ENCODE measurements at places on chromosomes 5 and 9.
A peak's percentile ranks its signal among the peaks of the same experiment; 100 is the strongest.

DNA sequence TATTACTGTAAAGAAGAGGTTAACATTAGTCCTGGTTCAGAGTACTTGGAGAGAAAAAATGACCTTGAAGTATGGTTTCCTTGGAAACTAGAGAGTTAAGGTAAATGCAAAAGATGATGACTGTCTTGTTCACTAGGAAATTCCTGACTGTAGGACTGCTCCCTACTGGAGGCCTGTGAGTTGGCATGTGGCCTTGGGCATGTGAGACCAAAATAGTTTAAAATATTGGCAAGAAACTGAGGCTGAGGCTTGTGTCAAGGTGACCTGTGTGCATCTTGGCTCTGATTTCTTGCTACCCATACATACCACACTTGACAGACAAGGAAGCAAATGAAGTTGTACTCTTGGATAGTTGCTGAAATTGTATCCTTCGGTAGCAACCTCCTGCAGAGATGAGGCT lies 96.5 kb downstream of the TARS1 start:
- DNase-seq, result no peak

DNA sequence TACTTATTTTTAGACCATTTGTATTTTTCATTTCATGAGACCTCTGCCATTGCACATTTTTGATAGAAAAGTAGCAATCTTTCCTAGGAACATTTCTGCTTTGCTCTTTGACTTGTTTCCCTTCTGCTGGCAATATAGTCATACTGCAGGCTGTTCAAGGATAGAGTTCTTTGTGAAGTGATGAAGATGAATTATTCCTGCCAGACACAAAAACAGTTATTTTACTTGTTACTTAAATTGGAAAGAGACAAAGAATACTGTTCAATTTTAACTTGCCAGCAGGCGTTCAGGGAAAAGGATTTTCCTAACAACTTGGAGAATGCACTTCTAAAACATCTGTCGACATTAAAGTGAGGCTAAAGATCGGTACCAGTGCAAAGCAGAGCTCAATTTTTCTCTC lies 251.7 kb upstream of the ACTBL2 start:
- DNase-seq, result no peak

DNA sequence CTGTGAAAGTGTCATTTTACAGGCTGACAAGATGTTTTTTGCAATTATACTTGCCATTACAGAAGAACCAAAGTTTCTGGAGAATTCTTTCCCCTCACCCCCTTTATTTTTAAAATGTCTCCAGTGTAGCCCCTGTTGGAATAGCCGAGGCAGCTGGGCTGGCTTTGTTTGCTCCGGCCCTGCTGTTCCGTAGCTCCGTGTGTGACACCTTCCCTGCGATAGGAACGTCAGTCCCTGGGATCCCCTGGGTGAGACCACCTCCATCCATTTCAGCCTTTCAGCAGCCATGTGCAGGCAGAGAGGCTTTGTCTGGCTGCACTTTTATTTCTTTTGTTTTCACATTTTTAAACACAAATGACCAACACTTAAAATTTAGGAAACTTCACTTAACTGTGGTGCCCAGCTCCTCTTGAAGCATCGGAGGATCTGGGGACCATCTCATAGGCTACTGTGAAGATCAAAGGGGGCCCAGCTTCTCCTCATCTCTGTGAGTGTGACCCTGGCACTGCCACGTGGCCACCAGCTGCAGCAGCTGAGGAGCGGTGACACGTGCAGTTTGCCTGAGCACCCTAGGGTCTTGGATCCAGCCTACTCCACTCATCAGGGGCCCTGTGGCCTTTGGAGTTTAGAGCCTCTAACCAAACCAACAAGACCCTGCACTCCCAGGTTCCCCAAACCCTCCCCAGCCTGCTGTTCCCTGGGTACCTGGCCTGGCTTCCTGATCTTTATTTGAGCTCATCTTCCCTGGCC lies 125.7 kb upstream of the RAPGEF1 start:
- DNase-seq, result no peak

- DNase-seq, result no peak
These were observed 22.6 kb downstream of the PTGS1 start for GRCh38 chr9:122393284-122393983.

DNA sequence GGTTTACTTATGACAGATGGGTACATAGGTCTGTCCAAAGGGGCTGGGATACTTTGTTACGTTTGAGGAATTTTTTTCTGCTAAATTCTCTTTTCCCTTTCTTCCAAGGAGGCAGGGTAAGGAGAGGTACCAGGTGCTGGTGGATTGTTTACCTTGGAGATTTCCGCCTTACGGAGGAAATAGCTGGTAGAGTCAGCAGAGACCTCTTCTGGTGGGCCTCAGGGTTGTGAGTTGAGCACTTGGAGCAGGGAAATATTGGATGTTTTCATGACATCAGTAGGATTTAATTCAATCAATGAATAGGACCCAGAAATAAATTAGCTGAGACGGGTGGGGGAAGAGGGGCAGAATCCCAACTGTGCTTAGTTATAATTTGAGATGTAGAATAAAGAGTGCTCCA lies 60.0 kb upstream of the TAF11L2 start:
- no peak for DNase-seq

- no peak for DNase-seq
These were observed 15.6 kb downstream of the PRDM6 start for GRCh38 chr5:123104607-123105006.

- no peak for DNase-seq
These were observed 283.1 kb downstream of the KCTD16 start for GRCh38 chr5:144453753-144454152.

DNA sequence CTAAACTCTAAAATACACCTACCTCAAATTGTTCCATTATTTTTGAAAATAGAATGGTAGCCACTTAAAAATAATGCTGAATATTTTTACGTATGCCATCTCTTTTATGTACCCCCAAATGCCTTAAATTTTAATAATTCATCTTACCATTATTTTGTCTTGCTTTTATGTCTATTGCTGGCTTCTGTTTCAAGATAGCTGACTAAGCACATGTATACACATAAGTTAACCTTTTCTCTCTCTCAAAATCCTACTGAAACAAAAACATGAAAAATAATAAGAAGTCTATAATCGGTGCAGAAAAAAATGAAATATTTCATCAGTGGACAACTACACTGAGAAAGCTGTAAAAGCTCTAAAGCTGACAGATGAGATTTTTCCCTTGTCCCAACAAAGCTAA lies 652.0 kb upstream of the ZNF608 start:
- no peak for DNase-seq

DNA sequence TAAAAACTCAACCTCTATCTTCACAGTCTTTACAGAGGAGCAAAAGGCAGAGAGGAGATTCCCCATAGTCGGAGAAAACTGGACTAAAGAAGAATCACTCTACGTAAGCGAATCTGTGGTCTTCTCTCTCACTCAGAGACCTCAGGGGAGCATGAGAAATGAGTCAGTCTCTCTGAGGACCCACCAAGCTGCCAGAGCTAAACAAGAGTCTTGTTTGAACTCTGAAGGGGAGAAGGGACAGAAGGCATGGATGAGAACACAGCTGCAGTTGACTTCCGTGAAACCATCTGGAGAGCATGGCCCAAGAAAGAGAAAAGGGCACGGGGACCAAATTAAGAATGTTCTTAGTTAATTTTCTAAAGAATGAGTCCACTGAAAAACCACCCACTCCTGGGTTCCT lies 12.8 kb upstream of the MAN2A1 start:
- no peak for DNase-seq

GRCh38 chr5:137752905-137753690 lies 1.1 kb downstream of the HNRNPA0 start:
- peak; percentile 76 for DNase-seq

DNA sequence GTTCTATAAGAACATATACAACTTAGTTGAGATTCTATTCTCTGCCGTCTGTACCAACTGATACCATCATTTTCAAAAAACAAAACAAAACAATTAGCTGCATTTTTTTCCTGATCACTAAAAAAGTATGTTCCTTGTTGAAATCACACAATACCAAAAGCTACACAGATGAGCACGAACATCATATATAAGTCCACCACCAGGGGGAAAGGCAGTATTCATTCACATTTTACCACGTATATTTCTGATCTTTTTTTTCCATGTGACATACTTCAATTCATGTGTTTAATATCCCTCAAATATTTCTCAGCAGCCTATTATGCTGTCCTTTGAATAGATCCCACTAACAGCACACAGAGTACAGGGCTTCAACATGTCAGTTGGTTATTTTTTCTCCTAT lies 40.6 kb downstream of the IRX2 start:
- no peak for DNase-seq

DNA sequence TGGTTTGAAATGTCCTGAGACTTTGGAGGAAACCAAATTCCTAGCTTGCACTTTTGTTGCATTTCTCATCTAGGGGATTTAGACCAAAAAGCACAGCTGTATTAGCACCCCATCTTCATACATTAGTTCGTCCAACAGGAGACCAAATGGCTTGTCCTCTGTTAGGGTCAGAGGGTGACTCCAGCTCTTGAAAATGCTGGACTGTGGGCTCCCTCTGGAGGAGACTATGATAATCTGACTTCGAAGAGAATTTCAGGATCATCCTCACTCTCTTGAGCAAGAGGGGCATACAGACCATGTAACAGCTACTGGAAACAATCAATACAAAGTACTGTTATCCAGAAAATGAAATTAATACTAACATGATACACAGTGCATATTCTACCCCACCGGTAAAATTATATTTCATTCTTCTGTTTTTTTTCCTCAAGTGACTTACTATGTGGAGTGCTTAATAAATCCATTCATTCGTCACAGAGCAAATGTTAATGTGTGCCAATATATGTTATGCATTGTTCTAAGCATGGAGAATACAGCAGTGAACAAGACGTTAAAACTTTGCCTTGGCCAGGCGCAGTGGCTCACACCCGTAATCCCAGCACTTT lies 63.7 kb upstream of the PPP2CA start:
- no peak for DNase-seq

- no peak for DNase-seq
These were observed 183.0 kb upstream of the EFNA5 start for GRCh38 chr5:107853696-107854095.

- DNase-seq, result no peak
These were observed 11.2 kb upstream of the CCDC152 start for GRCh38 chr5:42745426-42745825.

- DNase-seq, result no peak
These were observed 23.4 kb downstream of the CDK20 start for GRCh38 chr9:87950765-87951488.

DNA sequence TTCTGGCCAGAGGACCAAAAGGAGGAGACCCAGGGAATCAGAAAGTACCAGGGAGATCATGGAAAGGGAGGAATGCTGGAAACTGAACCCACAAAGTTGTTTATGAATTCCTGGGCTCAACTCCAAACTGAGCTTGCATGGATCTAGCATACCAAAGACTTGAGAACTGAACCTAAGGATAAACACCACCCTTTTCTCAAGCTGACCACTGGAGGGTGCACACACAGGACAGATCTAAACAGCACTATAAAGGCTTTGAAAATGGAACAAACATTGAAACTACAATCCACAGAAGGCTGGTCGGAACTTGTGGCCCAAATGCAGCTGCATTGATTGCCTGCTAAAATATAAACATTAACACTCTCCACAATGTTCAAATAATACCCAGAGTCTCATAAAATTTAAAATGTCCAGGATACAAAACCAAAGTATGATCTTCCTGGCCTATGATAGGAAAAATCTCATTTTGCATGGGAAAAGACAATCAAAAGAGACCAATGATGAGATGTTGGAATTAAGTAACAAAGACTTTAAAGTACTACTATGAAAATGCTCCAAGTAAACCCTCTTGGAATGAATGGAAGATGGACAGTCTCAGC lies 15.6 kb upstream of the IRF1 start:
- DNase-seq, result no peak

GRCh38 chr9:102398205-102398604 lies 596.9 kb upstream of the CYLC2 start:
- no peak for DNase-seq

- no peak for DNase-seq
These were observed 182.6 kb upstream of the TBCA start for GRCh38 chr5:77958642-77959330.

GRCh38 chr5:61744690-61745619 lies 412.9 kb downstream of the ZSWIM6 start:
- DNase-seq, result no peak

DNA sequence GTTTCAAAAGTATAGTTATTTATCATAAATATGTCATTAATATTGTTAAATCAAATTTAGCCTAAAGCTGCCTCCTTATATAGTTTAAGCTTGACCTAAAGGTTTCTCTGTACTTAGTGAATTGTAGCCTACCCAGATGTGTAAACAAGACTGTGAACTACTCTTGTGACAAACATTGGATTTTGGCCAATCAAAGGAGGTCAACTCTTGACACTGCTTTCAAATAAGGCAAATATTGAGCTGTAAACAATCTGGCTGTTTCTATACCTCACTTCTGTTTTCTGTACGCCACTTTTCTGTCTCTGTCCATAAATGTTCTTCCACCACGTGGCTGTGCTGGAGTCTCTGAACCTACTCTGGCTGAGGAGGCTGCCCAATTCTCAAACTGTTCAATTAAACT lies 51.2 kb downstream of the FXN start:
- DNase-seq, result no peak

- DNase-seq, result no peak
These were observed 74.0 kb upstream of the NEK6 start for GRCh38 chr9:124183772-124184171.

DNA sequence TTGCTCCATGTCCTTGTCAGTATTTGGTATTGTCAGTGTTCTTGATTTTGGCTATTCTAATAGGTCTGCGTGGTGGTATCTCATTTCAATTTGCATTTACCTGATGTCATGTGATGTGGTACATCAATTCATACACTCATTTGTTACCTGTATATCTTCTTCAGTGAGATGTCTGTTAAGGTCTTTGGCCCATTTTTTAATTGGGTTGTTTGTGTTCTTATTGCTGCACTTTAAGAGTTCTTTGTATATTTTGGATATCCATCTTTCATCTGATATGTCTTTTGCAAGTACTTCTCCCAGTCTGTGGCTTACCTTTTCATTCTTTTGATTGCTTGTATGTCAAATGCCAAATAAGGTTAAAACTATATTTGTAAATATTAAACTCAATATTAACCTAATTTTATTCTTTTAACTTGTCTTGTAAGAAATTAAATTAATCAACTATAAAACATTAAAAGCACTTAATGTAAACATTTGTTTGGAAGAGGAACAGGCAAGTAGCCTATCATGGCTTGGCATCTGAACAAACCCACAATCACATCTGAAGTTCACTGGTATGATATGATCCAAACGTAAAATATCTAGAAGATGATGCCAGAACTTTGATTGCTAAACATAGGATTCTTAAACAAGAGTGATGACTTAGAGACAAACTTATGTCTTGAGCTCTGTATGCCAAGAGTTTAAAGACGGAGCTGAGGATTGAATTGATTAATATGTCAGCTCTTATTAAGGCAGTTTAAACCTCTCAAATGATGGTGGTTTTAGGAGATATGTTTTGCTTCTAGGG lies 587.3 kb downstream of the ANXA1 start:
- DNase-seq, result no peak

DNA sequence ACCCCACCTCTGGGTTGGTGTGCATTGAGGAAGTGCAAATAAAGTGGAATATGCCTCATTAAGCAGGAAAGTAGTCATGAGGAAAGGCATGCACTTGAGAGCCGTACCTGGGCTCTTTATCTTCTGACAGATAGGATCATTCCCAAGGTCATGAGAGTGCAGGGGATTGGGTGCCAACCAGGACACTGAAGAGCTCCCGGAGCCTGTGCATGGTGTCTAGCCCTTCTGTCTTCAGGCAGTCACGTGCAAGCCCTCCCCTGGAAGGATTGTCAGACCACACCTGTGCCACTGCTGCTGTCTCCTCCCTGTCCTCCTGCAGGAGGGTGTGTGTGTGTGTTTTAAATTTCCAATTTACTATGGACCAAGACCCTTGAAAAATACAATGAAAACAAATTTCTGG lies 69.6 kb downstream of the PDE8B start:
- DNase-seq, result no peak

Measured in lower lobe of right lung (tissue), 2 donors.